NCI-H524 treated with DMSO at 0.1 percent for 48 hours (cell line): ENCODE measurements at places on chromosomes 7 and 10.

- DNase-seq, result no peak
Observed at GRCh38 chr10:113746217-113746957, 5.1 kb upstream of the PLEKHS1 start.

GRCh38 chr10:390449-391100 is 255.3 kb downstream of the ZMYND11 start:
- DNase-seq, result no peak

GRCh38 chr10:80590585-80591125 is 53.0 kb downstream of the SH2D4B start:
- no peak for DNase-seq

- DNase-seq, result no peak
Observed at GRCh38 chr10:60944910-60945297, 919 bp upstream of the RHOBTB1 start.

DNA sequence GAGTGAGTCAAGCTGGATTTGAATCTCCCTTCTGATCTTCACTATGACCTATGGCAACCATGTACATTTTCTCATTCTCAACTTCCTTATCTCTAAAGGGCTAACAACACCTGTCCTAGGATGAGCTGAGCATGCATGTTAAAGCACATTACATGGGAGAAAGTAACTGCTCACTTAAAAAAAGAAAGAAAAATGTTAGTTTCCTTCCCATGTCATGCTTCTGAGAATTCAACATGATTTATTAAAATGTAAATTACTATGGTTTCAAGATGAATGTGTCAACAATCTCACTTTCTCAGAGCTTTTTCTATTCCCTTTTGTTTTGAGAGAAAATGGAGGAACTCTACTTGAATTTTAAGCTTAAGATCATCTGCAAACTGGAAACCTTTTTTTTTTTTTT is 295.3 kb downstream of the SKIDA1 start:
- no peak for DNase-seq

DNA sequence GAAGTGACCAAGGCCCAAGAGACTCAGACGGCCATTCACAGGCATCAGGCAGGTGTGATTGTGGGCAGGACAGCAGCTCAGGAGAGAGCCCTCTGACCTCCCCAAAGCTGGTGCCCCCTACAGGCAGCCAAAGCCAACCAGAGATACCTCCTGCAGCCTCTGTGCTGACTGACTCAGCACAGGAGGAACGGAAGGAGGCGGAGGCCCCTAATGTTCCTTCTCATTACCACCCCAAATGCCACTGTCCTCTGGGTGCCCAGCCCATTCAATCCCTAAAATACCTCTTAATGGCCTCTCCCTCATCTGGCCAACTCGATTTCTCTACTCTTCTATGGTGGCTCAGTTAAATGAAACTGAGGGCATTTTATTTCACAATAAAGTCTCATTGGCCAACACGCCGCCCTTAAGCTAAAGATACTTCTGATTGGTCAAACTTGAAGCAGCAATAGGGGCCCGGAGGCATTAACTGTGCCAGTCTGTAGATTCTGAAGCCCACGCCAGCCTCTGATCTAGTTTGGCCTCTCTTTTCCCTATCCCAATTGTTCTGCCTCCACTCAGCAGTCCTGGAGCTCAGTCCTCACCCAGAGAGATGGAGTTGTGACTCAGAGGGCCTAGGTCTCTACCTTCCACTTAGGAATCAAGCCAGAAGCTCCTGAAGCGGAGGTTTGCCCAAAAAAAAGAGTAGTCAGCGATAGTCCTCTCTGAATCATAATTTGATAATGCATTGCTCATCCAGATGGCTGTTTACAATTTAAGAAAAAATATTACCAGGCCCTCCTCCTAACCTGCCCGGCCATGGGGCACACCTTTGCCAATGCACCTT is 1.2 kb downstream of the CYREN start:
- no peak for DNase-seq

- DNase-seq, result no peak
Observed at GRCh38 chr10:112185959-112186358, 2.4 kb upstream of the GPAM start.

- no peak for DNase-seq
Observed at GRCh38 chr10:72260976-72261783, 12.5 kb upstream of the DDIT4 start.

GRCh38 chr10:15817409-15818046 is 42.8 kb downstream of the MINDY3 start:
- DNase-seq, result no peak

- DNase-seq, result no peak
Observed at GRCh38 chr7:128902761-128903585, 7.5 kb downstream of the KCP start.

DNA sequence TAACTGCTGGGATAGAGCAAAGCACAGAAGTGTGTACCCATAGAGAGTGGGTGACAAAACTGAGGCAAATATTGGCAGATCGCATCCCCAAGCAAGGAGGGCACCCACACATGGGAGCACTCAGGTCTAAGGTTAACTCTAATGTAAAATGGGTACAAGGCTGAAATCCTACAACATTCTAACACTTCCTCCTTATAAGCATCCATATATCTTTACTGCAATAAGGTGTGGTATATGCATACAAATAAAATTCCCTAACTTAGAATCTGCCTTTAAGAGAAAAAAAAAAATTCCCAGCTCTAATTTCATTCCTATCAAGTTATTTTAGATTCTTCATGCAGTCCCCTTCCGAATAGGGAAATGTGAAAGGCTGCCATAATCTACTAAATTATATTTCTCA is 18.7 kb downstream of the EIF3A start:
- DNase-seq, result no peak

DNA sequence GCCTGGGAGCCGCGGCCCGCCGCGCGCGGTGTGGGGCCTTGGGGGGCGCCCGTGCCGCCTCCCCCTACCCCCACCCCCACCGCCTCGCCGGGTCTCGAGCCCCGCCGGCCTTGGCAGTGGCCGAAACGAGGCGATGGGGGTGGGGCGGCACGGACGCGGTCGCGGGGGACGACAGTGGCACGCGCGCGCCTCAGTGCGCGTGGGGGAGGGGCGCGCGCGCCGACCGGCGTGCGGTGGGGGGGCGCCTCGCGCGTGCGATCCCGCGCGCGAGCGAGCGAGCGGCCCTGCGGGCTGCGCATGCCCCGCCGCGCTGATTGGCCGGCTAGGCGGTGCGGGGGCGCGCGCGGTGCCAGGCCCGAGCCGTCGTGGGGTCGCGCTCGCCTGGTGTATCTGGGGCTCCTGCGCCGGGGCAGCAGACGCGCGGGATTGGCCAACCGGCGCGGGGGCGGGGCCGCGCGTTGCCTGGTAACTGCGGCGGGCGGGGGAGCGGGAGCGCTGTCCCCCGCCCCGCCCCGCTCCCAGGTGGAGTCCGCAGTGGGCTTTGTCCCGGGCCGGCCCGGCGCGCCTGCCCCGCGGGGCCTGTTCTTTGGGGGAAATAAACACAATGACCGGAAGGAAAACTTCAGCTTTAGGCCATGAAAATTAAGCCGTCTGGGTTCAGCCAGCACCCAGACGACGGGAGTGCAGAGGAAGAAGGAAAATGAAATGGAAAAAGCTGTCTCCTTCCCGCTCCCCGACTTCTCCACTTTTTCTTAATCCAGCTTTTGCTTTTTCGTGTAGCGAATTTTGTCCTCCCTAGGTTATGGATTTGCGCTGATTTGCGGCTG is 873 bp downstream of the GTF2I start:
- DNase-seq, result peak; percentile 17

DNA sequence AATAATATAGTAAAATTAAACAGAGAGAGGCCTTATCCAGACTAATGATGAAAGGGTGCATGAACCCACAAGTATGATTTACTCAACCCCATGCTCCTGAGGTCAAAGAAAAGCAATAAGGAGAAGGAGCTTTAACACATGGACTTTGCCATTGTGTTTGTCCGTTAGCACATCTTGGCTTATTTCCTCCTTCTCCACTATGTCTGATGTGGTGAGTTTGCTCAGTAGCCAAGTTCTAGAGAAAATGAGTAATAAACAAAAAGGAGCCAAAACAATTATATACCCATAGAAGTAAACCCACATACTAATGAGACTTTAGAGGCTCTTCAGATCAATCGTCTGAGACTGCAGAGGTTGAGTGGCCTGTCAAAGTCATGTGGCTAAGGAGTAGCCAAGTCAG is 26.1 kb upstream of the ADD3 start:
- no peak for DNase-seq

DNA sequence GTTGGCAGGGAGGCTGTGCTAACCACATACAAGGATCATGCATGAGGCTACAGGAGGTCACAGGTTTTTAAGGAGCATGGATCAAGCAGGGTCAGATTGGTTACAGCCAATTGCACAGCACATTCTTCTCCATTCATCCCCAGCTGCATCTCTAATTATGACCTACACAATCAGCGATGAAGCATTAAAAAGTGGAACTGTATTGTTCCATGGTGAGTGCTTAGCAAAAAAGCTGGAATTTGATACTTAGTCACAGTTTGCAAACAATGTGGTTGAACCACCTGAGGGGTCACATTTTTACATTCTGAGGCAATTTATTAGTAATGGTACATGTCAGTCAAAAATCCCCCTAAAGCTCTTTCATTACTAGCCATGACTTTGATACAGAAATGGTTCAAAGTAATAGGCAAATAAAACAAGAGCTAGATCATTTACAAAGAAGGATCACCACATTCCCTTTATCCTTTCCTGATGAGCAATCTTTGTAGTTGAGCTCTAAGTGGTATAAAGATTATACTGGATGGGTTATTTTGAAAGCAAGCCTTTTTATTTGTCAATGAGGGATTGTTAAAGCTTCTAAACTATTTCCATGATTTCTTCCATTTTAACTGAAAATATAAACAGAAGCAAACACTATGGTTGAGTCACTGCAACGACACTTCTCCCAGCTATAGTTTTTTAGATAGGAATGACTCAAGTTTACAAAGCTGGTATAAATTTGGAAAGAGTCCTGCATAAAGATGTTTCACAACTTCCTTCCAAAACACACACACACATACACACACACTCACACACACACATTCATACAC is 217.8 kb upstream of the SEMA3A start:
- DNase-seq, result no peak
